Hippocampal formation (tissue), 2 donors: ENCODE measurements at places on chromosomes 5 and 9.
A peak's percentile ranks its signal among the peaks of the same experiment; 100 is the strongest.

DNA sequence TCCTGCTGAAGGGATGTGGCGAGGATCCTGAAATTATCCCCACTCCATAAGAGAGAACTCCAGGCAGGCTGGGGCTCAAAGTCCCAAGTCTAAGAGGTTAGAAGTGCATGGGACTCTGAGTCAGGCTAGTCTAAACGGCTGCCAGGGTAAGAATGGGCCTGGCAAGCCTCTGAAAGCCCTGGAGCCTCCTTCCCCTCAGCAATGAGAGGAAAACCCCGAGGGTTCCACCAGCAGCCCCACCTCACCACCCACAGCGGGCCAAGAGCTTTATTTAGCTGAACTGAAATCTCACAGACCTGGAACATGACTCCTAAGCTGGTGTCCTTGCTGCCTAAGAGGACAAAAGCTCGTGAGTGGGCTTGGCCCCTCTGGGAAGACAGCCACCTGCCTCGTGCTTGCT, 135.5 kb downstream of the SEC61B start:
- DNase-seq = no peak

DNA sequence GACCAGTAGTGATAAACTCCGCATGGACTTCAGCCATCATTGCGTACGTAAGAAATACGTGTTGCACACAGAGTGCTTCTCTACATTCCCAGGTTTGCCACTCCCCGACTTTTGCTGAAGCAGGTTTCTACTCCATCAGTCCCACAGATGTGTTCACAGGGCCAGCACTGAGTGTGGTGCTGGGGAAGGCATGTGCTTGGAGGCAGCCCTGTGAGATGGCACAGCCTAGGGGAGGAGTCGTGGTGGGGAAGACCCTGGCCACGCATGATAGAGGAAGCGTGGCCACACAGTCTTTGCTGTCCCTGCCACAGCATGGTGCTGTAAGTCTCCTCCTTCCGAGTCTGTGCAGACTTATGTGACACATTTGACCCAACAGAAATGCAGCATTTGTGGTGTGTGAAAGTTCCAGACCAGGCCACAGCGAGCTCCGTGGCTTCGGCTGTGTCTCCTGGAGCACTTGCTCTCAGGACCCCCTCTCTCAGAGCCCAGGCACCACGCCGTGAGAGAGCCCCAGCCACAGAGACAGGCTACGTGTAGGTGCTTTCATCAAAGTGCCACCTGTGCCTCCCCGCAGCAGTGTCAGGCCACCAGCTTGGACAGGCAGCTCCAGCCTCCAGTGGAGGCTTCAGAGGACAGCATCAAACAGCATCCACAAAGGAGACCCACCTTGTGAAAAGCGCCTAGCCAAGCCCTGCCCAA, 197.8 kb downstream of the AUH start:
- DNase-seq = no peak

DNA sequence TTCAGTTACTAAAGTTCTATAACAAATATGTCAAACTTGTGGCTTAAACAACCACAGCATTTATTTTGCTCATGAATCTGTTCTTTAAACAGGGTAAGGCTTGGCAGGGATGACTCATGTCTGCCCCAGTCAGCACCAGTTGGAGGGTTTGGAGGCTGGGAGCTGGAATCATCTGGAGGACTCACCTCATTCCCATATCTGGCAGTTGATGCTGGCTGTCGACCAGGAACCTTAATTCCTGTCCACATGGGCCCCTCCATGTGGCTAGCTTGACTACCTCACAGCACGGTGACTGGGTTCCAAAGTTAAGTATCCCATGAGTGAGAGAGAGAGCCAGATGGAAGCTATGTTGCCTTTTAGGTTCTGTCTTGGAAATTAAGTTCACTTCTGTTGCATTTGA, 13.8 kb upstream of the CCL28 start:
- no peak for DNase-seq

- DNase-seq = no peak
Measured at GRCh38 chr9:128415281-128415680, 5.4 kb upstream of the CERCAM start.

DNA sequence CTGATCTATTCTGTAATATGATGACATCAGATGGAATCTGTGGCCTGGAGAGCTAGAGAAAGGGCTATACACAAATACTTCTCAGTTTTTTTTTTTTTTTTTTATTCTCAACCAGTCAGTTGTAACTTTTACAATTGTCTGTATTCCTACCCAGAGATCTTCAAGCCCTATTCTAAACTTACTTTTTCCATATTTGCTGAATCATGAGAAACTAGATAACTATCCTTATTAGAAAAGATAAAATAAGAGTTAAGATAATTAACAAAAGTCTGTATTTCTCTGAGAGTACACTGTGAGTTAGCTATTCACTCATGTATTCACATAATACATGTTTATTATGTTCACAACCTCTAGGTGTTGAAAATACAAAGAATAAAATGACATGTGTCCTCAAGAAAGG, 1575.9 kb downstream of the EFNA5 start:
- no peak for DNase-seq

DNA sequence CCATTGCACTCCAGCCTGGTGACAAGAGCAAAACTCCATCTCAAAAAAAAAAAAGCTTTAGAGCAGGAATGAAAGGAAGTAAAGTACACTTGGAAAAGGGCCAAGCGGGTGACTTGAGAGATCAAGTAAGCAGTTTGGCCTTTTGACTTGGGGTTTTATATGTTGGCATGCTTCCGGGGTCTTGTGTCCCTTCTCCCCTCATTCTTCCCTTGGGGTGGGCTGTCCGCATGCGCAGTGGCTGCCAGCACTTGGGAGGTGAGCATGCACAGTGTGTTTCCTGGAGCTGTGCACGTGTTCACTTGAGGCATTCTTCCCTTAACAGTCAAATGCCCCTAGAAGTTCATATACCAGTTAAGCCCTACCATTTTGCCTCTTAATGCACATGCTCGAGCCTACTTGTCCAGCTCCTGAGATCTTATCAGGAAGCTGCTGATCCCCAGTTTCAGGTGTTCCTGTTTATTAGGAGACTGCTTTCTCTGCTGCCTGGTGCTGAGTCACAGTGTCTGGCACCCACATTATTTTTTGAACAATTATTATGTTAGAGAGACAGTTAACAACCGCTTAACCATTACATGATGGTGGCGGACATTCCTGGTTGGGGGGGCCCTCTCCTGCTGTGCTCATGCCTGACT, 32.6 kb upstream of the PRRC2B start:
- no peak for DNase-seq

GRCh38 chr5:60992871-60993270, 47.9 kb downstream of the NDUFAF2 start:
- DNase-seq = no peak

DNA sequence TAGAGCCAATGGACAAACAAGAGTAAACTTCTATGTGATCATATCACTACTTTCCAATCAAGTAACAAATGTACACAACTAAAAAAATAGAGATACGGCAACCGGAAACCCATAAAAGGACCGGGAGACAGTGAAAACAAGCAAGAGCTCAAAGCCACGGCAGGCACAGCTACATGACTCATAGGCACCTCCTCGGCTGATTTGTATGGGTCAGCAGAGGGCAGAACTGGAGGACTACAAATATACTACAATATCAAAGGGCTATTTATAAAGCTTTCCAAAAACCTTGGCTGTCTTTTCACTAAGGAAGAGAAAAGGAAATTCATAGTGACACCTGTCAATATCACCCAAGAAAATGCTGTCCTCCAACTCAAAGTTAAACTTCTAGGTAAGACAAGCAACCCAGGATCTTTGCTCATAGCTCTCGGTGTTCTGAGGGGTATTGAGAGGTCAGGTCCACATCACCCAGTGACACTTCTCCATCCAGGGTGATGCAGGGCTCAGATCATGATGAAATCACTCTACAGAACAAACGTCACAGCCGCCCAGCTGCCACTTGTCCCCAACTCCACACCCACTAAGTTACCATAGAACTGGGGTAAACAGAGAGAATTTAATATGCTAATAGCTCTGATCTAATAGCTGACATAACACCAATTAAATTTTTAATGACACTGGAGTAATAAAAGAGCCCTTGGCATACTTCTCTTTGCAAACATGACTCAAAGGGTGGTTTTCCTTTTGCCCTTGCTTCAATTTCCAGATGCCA, 41.3 kb downstream of the PFDN1 start:
- DNase-seq = peak; percentile 73

DNA sequence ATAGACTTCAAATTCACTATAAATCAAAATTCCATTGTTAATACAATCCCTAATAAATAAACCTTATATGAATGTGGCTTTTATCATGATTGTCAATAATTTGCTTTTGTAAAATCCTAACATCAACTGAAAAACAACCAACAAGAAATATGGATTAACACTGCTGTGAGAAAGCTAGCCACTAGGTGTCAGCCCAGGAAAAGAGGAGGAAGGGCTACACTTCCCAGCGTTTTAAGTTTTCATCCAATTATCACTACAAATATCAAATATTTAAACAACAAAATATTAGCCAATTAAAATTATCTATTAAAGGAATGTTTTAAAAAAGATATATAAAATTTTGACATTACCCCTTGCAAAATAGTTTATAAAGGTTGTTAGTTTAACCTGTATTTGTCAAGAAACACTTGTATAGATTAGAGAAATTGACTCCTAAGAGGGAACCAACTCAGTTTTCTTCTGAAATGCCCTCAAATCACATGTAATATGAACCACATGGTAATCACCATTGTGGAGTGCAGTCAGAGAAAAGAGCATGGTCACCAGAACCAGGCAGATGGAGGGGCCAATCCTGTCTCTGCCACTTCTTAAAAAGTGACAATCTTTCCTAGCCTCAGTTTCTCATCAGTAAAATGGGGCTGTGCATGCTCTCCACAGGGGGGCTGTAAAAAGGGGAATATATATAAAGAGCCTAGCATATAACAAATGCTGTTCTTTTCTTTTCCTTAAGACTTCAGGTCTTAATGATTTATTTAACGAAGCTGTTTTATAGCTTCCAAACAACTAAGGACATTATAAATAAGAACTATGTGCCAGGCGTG, 188.2 kb downstream of the CRB2 start:
- no peak for DNase-seq

GRCh38 chr5:58334035-58334434, 125.9 kb downstream of the PLK2 start:
- no peak for DNase-seq
